ENCODE measurements at places on chromosomes 3 and 15.

DNA sequence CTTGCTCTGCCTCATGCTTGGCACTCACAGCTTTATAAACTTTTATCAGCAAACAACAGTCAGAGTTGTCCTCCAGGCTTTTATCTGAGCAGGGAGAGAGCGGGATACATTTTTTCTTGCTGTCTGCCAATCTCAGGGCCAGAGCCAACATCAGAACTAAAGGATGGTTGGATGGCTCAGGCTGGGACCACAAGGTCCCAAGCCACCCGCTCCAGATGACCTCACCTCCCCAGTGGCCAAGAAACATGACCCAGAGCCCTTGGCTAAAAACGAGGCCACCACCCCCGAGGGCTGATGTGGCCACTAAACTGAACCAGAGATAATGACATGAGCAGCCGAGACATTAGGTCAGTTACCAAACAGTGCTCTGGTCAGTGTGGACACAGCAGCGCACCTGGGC is 18.8 kb upstream of the SPATA12 start:
- no peak for DNase-seq

- DNase-seq = no peak
Observed at GRCh38 chr3:63808633-63809032, 10.5 kb upstream of the C3orf49 start.

DNA sequence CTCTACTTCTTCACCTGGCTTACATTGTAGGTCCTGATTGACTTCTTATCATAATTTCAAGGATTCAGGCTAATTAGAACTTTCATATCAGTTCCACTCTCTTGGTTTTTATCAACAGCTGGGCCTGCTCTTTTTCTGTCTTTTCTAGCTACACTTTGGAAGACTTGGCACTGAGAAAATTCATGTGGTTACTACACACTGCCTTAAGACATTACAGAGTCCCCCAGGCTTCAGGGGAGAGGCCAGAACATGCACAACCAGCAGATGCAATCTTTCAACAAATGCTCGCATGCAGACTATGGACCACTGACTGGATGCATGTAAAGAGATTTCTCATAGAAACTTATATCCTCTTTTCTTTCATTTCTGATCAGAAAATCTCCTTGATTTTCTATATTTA is 423.5 kb downstream of the TUSC7 start:
- DNase-seq = no peak

DNA sequence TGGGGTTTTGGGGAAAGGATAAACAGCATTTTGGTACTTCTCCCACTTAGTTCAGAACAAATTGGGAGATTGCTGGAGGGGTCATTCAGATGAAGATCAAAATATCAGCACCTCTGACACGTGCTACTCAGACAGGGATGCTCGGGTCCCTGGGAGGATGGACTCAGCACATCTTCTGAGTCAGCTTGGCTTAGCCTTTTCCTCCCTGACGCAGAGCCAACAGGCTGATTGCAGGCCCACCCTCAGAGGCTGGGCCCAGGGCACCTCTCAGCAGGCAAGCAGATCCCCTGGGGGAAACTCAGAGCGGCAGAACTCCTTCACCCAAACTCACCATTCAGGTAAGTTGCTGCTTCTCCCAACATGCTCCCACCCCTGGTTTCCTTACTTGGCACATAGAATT is 304.9 kb downstream of the TLE3 start:
- no peak for DNase-seq

DNA sequence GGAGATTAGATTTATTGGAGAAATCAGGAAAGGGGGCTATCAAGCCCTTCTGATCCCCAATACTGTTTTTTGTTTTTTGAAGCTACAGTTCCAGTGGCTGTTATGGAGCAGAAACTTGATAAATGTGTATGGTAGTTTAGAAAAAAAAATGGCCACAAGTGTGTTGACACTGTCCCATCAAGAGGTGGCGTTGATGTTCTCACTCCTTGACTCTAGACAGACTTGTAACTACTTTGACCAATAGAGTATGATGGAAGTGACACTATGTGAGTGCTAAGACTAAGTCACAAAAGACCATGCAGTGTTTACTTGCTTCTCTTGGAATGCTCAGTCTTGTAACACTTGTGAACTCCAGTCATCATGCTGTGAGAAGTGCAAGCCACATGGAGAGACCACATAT is 356.7 kb downstream of the PDCD6IP start:
- DNase-seq = no peak

- no peak for DNase-seq
Observed at GRCh38 chr3:32495609-32496008, 7.0 kb downstream of the CMTM6 start.
